ENCODE measurements at places on chromosomes 11 and 22.

DNA sequence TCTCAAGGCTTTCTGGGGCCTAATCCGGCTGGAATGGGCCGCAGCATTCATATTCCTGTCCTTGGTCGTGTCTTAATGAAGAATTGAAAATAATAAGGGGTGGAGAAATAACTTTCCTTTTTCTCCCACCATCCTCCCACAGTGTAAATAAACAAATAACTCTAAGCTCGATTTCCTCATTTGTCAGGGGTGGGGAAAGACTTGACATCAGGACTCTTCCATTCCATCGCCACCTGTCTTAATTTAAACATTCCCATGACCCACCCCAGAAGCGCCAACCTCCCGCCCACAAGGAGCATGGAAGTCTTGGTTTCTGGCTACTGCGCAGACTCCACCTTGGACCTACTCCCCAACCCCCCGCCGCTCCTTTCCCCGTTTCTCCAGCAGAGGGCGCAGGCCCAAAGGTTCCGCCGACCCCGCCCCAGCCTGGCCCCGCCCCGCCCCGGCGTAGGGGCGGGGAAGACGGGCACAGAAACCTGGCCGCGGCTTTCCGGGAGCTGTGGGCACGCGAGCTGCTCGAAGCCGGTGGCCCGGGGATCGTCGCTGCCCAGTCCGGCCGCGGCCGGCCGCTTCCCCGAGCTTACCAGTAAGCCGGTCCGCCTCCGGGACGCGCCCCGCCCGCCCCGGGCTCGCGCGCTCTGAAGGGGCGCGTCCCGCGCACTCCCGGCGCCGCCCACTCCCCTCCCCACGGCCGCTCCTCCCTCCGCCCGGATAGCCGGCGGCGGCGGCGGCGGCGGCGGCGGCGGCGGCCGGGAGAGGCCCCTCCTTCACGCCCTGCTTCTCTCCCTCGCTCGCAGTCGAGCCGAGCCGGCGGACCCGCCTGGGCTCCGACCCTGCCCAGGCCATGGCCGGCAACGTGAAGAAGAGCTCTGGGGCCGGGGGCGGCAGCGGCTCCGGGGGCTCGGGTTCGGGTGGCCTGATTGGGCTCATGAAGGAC lies at the start of gene CBL:
Gene CBL (plus strand): TSS at position 766 of the 937 bp plus-strand sequence. CDS start 79 bp downstream, at position 845.
- peak; percentile 96 for DNase-seq

GRCh38 chr22:48690583-48691317 lies 1136.9 kb downstream of the BRD1 start:
- no peak for DNase-seq

DNA sequence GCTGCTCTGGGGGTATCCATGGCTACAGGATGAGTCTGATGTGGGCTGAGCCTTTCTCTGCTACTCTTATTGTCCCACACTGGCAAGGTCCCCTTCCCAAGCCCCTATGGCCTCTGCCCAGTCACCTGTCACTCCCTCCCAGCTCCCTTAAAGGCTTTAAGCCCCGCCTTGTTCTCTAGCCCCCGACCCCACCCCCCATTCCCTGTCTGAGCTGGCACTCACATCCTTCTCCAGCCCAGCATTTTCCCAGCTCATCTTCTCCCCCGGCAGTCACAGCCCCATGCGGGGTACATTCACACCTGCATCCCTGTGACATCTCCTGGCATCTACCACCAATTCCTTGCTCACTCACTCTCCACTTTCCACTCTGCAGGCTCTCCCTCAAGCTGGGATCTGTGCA lies 4.3 kb downstream of the MTFP1 start:
- no peak for DNase-seq

DNA sequence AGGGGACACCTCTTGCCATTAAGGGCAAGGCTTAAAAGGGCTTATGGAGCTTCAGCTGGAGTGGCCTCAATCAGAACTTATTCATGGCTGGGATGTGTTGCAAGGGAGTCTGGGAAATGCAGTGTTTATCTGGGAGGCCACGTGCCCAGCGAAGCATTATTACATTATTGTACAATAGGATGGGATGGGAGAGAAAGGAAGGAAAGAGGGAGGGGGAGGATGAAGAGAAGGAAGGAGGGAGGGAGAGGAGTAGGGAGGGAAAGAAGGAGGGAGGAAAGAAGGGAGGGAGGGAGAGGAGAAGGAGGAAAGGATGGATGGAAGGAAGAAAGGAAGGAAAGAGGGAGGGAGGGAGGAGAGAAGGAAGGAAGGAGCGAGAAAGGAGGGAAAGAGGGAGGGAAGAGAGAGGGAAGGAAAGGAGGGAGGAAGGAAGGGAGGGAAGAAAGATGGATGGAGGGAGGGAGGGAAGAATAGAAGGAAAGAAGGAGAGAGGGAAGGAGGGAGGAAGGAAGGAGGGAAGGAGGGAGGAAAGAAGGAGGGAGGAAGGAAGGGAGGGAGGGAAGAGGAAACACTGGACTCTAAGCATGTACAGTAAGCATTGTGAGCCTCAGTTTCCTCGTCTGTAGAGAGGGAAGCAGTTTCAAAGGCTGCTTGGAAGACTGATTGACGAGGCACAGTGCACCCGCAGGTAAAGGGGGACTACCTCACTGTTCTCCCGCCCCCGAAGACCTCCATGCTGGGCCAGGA lies 62.2 kb downstream of the MYEOV start:
- DNase-seq: no peak
